ENCODE measurements at places on chromosomes 2 and 18.

- DNase-seq, result no peak
These were observed 35.0 kb upstream of the PSMD14 start for GRCh38 chr2:161273038-161273760.

- no peak for DNase-seq
These were observed 70.8 kb upstream of the NABP1 start for GRCh38 chr2:191607096-191607495.

DNA sequence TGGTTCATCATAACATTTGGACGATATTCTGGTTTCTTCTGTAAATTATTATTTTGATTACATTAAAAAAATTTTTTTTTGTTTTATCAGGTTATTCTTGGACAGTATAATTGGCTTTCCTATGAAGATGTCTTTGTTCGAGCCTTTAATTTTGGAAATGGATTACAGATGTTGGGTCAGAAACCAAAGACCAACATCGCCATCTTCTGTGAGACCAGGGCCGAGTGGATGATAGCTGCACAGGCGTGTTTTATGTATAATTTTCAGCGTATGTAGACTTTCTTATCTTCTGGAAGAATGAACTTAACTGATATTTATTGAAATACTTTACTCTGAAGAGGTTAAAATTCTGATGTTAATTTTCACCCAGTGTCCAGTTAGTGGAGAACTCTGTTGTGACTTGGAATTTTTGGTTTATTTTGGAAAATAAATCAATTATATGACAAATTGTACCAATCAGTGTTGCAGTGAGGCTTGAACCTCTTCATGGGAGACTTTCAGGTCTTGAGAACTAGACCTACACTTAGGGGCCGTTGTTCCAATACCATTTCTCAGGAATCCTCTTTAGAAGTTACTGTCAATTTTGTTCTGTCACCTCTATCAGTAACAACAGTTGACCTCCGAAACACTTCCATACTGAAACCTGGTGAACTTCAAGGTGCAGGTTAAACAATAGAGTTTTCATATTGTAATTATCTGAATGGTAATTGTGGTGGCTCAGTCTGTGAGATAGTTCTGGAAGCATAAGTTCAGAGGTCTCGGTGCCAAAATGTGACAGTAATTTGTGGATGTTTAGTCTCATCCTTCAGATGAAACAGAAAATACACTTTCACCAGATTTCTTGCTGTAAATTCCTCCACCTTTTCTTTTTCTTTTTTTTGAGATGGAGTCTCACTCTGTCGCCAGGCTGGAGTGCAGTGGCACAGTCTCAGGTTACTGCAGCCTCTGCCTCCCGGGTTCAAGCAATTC, 55.7 kb downstream of the ACSL3 start:
- DNase-seq, result no peak

DNA sequence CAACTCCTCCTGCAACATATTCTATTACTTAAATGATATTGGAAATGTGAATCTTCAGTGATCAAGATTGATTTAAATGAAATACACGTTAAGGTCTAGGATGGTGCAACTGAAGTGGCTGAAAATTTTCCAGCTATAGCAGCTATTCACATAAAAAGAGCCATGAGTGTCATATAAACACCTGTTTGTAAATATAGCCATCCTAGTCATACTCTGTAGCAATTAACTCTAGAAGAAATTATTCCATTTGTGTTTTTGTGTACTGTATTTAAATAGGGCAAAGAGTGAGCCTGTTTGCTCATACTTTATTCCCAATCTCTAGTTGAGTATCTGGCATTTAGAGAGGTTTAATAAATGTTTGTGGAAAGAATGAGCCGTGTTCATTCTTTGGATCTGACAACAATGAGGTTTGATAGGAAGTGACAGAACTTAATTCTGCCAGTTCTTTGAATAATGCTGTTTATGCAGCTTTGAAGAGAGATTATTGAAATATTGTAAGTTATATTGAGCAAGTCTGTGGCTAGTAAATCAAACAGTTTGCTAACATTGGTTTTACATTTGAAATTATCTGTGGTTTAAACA, 49.7 kb downstream of the BABAM2 start:
- no peak for DNase-seq

DNA sequence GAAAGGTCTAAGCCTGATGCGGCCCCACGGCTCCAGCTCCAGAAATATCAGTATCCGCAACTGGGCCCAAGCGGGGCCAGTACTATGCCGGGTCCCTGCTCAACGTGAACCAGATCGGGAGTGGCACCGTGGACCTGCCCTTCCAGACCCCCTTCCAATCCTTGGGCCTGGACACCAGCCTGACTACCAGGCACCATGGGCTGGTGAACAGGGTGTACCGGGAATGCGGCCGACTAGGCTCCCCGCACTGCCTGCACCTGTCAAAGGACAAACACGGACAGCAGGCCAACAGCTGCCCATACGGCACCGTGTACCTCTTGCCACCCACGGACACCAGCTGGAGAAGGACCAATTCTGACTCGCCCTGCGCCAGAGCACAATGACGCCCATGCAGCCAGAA, 1196.9 kb upstream of the CHAC2 start:
- DNase-seq, result no peak

DNA sequence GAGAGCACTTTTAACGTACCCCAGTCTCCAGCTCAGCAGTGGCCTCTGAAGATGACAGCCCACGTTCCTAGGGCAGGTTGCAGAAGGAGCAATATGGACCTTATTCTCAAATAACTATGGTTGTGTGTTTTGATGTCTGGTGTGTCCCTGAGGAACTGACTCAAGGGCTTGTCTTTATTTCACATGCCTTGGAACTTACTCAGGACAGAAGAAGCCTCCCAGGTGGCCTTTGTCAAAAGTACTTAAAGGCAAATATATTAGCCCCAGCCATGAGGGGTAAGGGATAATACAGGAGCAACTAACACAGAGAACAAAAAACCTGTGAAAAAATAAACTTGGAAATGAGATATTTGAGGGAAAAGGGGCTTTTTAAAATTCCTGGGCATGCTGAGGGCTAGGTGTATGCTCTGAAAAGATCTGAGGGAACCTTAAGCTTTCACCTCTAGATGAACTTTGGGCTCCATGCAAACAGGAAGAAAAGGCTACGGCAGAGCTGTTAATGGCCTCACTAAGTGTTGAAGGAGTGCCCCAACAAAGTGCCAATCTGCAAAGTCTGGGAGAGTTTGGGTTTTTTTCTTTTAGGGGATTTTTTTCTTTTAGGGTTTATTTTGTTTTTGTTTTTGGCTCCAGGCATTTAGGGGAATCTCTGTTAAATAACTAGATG, 40.3 kb downstream of the SRBD1 start:
- no peak for DNase-seq

DNA sequence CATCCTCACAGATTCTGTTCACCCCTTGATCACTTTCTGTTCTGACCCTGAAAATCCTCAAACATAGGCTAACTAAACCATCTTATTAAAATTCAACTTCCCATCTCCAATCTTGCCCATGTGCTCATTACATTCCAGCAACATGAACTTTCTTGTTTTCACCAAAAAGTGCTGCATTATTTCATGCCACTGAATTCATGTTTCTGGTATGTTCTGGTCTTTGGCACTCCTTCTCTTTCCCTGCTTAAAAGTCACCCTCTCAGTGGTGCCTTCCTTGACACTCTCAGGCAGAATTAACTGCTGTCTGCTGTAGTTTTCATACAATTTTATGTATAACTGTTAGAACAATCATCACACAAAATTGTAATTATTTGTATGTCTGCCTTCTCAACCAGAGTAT, 247.7 kb upstream of the RBMS1 start:
- DNase-seq, result no peak

- DNase-seq, result no peak
These were observed 18.4 kb upstream of the MAL start for GRCh38 chr2:95007031-95007609.

- DNase-seq, result no peak
These were observed 44.0 kb downstream of the METTL8 start for GRCh38 chr2:171389780-171390179.

Data from esophagus squamous epithelium (tissue), 5 donors.